ELR (cell line): ENCODE measurements at places on chromosomes 7 and 10.

GRCh38 chr10:132804287-132804686 lies 18.3 kb upstream of the NKX6-2 start:
- DNase-seq: no peak

DNA sequence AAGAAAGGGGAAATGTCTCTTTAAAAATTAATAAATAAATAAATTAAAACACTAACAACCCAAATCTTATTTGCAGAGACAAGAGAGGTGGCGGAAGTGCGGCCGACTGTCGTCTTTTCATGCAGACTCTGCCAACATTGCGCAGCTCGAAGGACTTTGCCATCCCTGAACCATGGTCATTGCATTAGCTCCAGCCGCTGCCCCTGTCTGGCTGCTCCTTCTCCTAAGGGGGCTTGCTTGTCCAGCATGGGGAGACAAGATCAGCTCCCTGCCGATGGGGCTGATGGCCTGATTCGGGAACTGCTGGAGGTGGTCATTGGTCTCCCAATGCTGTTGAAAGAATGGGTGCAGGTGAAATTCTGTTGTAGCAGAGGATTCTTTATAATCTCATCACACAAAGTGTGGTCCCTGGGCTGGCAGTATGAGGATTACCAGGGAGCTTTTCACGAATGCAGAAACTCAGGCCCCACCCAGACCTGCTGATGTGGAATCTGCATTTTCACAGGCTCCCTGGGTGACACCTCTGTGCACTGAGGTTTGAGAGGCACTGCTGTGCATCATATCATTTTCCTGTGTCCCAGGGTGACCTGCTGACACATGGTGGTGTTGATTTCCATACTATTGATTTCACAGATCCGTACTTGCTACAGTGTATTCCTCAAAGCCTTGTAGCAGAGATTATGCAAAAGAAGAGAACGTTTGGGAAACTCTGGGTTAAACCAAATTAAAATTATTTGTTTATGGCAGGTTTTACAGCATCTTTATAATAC lies 172.4 kb upstream of the ZMIZ1 start:
- no peak for DNase-seq

DNA sequence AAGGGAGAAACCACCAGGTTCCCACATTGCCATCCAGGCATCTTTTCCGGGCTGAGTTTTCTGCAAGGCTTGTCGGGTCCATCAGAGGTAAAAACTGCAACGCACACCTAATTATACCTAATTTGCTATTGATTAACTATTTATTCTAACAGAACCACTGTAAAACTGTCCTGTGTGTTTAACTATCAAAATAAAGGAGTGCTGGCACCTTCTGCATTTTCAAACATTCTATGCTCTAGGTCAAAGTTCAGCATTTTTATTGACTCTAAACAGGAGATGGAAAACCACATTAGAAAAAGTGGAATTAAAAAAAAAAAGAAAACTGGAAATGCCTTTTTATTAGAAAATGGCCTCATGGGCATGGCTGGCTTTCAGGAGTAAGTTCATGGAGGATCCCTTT lies 82.0 kb downstream of the ADARB2 start:
- DNase-seq: no peak

GRCh38 chr10:21969326-21970287 lies 33.9 kb downstream of the DNAJC1 start:
- peak; percentile 56 for DNase-seq

- no peak for DNase-seq
Measured at GRCh38 chr7:151125470-151125845, 39.2 kb downstream of the AGAP3 start.

GRCh38 chr10:17233286-17233991 lies 5.4 kb downstream of the VIM start:
- DNase-seq: peak; percentile 47

- no peak for DNase-seq
Measured at GRCh38 chr7:116730097-116731022, 58.4 kb downstream of the MET start.

GRCh38 chr10:5447056-5447455 lies 34.7 kb downstream of the NET1 start:
- peak; percentile 64 for DNase-seq

DNA sequence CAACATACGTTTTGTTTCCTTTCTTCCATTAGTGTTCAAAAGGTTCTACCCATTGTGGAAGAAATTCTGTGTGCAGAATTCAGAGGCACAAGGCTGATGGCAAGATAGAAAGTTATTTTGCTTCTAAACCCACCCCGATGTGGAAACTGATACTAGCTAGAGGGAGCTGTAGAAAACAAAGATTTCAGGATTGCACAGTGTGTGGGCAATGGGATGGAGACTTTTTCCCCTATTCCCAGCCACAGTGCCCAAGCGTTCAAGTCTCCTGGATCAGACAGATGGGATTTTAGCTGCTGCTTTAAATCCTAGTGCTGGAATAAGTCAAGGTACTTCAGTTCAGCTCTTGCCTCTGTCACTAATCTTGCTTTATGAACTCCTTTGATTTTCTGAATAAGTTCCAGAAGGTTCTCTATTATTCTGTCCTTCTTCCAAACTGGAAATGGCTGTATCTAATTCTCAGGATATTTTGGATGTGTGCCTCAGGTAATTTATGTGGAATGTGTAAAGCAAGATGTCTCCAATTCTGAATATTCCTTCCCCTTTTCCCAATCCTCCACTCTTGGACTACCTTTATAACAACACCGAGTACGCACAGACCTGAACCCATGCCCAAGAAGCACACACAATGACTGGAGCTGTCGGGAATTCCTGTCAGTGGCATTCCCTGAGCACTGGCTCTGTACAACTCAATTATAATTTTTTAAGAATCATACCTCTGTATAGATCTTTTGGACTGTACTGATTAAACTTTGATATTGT lies 473.0 kb downstream of the PLXDC2 start:
- DNase-seq: no peak

DNA sequence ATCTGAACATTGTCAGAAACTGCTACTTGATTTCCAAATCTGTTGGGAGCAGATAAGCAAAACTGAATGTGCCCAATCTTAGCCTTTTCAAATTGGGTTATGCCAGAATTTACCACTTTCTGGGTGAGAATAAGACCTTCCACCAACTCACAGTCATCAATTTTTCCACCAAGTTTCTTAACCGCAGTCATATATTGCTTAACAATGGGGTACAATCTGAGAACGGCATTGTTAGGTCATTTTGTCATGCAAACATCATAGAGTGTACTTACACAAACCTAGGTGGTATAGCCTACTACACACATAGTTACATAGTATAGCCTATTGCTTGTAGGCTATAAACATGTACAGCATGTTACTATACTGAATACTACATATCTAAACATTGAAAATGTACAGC lies 16.0 kb downstream of the MRPS33 start:
- no peak for DNase-seq

DNA sequence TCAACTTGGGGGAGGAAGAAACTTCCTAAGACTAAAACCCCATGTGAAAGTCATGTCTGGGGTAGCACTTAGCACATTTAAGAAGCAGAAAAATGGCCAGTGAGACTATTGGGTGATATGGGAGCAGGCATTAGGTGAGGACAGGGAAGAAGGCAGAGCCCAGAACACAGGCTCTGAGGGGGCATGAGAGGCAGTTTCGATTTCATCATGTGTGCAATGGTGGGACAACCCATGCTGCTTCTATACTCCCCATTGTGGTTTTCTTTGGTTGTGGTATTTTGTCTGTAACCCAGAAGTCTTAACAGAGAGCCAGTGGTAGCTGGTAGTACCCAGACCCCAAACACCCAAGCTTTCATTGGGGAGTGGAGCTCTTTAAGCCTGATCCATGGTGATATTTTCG lies 752.0 kb downstream of the GRID1 start:
- DNase-seq: no peak

GRCh38 chr7:130008941-130009847 lies 42.0 kb downstream of the ZC3HC1 start:
- DNase-seq: peak; percentile 78

GRCh38 chr7:101819913-101820522 lies 2.6 kb downstream of the CUX1 start:
- DNase-seq: no peak

DNA sequence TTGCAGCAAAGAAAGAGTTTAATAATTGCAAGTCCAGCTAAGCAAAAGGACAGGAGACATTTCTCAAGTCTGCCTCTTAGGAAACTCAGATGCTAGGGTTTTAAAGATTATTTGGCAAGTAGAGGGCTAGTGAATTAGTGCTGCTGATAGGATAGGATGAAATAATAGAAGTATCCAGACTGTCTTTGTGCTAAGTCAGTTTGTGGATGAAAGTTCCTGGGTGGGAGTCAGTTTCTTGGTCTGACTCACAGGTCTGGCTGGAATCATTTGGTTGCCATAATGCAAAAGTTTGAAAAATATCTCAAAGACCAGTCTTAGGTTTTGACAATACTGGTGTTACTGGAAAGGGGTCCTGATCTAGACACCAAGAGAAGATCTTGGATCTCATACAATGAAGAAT lies 42.6 kb upstream of the INHBA start:
- DNase-seq: no peak

GRCh38 chr10:126387931-126388911 lies at the start of gene ADAM12:
Gene ADAM12, minus strand, starts transcription at chr10:126388477. Its CDS starts 332 bp downstream, at chr10:126388145.
- peak; percentile 67 for DNase-seq

GRCh38 chr10:128943111-128943510 lies 523.9 kb upstream of the MGMT start:
- no peak for DNase-seq

GRCh38 chr10:119500123-119500795 lies 42.3 kb downstream of the RGS10 start:
- no peak for DNase-seq

GRCh38 chr10:33655921-33656320 lies 321.5 kb upstream of the NRP1 start:
- DNase-seq: no peak

DNA sequence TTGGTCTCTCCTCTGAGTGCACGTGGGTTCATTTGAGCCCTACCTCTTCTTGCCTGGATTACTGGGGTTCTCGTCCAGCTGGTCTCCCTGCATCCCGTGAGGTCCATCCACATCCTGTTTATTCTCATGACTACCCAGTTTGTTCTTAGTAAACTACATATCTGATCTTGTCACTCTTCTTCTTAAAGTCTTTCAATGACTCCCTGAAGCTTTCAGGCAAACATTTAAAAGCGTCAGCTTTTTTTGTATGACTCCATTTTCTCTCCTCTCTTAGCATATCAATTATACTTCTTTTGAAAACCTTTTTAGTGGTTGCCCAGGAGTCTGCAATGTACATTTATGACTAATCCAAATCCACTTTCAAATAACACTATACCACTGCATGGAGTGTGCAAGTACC lies 7.5 kb downstream of the SFXN2 start:
- no peak for DNase-seq

GRCh38 chr10:45058580-45058979 lies 57.9 kb downstream of the ZNF22 start:
- DNase-seq: peak; percentile 59

GRCh38 chr10:112366992-112367391 lies 6.9 kb upstream of the ACSL5 start:
- DNase-seq: no peak
